CD4-positive, alpha-beta T cell treated with Interleukin-6 at 100 ng/mL for 8 hours (primary cell): ENCODE measurements at places on chromosomes 6 and 20.

- DNase-seq, result no peak
These were observed at the start of gene DDO for GRCh38 chr6:110415086-110415916. Gene DDO, minus strand, starts transcription at chr6:110415575. Its CDS starts 2,113 bp downstream, at chr6:110413462.

- no peak for DNase-seq
These were observed 11.4 kb upstream of the RFPL4B start for GRCh38 chr6:112335736-112336135.

- DNase-seq, result no peak
These were observed 20.4 kb upstream of the DTNBP1 start for GRCh38 chr6:15682965-15683822.

GRCh38 chr6:155461556-155461955 lies 5.9 kb upstream of the NOX3 start:
- no peak for DNase-seq

GRCh38 chr6:34236443-34237315 lies at the start of gene HMGA1:
Gene HMGA1, plus strand, starts transcription at chr6:34236873. Its CDS starts 3,908 bp downstream, at chr6:34240781.
- DNase-seq, result peak; percentile 90
